ENCODE measurements at places on chromosomes 5 and 9.

GRCh38 chr9:117017414-117017985, 330.4 kb downstream of the TRIM32 start:
- DNase-seq = no peak

DNA sequence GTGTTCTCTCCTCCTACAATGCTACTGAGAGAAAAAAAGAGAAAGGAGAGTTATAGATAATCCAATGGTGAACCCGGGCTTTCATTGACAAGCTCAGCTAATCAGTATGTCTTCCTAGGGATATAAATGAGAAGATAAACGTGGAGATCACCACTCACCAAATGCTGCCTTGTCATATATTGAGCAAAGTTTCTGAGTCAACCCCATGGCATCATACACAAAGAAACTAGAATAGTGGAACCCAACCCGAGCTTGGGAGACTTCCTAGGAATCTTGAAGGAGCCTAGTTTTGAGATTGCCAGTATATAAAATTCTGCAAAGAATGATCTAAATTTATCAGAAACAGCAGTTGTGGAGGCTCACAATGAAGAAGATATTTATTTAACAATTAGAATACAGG, 47.8 kb downstream of the PTPN3 start:
- DNase-seq = no peak

- no peak for DNase-seq
Observed at GRCh38 chr9:76866689-76867088, 39.2 kb downstream of the PRUNE2 start.

- DNase-seq = no peak
Observed at GRCh38 chr9:35271637-35272036, 109.8 kb downstream of the UNC13B start.

DNA sequence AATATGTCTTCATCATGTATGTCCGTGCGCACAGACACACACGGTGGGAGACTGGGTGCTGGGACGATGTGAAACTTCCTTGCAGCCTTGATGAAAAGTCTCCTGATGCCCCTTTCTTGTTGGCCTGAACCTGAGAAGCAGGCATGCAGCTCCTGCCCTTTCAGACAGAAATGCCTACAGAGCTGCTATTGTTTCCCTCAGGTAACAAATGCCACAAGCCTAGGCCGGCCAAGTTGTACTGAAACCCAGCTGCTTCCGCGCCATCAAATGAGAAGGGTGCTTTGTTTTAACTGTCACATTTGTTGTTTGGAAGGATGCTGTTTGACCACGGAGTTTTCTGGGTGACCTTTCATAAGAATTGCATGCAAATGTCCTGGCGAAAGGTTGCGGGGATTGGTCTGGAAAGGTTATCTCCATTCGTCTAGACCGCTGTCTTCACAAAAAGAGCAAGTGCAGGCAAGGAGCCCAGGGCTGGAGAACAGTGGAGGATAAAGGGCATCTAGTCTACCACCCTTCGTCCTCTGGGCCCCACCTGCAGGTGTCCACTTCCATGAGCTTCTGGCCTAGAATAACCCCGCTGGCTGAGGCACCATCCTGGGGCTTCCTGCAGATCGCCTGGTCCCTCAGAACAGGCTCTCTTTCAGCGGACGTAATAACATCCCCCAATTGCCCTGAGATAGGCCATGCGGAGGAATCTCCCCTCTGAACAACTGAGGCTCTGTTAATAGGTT, 197.2 kb downstream of the SEMA6A start:
- no peak for DNase-seq

DNA sequence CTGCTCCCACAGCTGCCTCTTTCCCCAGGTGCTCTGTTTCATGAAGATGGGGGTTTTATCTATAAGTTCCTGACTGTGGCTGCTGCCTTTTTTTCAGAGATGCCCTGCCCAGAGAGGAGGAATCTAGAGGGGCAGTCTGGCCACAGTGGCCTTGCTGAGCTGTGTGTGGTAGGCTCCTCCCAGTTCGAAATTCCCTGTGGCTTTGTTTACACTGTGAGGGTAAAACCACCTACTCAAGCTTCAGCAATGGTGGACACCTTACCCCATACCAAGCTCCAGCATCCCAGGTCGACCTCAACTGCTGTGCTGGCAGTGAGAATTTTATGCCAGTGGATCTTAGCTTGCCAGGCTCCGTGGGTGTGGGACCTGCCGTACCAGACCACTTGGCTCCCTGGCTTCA, 250.0 kb downstream of the FER start:
- no peak for DNase-seq

- no peak for DNase-seq
Observed at GRCh38 chr9:131728961-131729360, 10.9 kb downstream of the RAPGEF1 start.

DNA sequence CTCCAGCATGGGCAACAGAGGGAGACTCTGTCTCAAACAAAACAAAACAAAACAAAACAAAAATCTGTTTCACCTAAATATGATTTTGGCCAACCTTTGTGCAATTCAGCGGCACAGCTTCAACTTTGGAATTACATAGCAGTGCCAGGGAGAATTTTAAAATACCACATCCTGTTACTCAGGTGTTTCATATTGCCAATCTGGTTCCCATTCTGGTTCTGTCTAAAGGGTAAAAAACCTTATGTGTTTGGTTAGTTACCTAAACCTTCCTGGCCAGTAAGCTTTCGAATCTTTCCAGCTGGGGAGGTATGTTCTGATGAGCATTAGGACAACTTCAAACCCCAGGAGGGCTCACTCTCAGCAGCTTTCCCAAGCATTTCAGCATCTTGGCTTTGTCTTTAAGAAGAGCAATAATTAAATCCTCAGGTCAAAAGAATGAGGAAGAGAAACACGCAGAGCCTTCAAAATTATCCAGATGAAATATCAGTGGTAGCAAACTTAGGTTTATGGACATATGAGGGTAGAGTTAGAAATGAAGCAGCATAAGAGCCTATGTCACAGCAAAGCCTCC, 2.7 kb downstream of the DAB2 start:
- DNase-seq = no peak

DNA sequence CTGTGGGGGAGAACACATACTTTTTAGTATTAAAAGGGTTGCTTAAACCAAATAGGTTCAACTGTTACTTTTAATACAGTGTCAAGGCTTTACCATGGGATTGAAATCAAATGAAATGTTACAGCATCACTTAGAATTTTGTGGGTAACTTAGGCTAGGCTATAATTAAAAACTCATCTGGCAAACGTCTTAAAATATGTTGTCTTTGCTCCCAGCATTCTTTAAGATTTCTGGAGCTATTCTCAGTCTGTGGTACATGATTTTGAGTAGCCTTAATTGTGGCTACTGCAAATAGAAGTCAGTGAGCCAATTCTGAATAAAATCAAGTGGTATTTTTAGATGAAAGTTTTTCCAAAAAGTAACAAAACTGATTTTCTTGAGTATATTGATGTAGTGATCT, 30.7 kb downstream of the UHRF2 start:
- no peak for DNase-seq

DNA sequence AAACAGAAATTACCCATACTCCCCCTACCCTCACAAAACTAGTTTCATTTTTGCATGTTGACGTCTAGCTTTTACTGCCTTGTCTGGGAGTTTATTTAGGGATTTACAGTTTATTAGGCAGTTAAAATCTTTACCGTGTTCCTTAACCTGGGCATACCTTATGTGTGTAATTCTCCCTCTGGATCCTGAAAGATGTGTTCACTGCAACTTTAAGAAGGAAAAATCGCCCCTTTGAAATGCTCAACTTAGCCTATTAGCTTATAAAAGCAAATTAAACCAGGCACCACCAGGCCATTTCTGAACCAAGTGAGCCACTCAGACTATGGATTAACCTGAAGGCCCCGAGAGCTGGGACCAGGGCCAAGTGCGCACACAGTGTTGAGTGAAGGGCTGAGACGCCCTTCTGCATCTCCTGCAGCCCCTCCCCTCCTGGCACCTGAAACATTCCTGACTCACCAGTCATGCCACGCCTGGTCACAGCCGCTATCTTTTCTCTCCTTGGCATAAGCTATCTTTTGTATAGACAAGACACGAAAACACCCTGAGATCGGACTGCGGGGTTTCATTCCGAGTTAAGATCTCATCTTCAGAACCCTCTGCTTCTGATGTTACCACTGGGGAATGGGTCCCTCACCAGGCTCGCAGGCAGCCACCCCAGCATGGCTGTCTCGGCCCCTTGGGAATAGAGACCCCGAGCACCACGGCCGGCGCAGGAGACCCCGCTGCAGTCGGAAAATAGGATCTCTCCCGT, 111.9 kb downstream of the ROR2 start:
- DNase-seq = no peak

- no peak for DNase-seq
Observed at GRCh38 chr9:38227061-38227540, 158.1 kb upstream of the SHB start.

Data from AML-193 (cell line).